ENCODE measurements at places on chromosomes 3 and 15. TPM values are rescaled to one million over a fixed set of nuclear protein-coding genes. Genes with fewer than 3 reads are reported as not detected.
A peak's percentile ranks its signal among the peaks of the same experiment; 100 is the strongest.

GRCh38 chr3:16132190-16132589 is 42.3 kb upstream of the GALNT15 start:
- H3K36me3 ChIP-seq, result peaks cover 5% of the 10 kb centered on the region
- peak overlapping the region; percentile 66 for H3K27ac ChIP-seq
- no peaks in the 10 kb centered on the region for H3K27me3 ChIP-seq
- no peak overlapping the region for H3K4me3 ChIP-seq

GRCh38 chr3:172709774-172710663 is 848 bp downstream of the NCEH1 start:
- peak; percentile 44 for DNase-seq
- H3K4me3 ChIP-seq, result peak overlapping the region; percentile 94
- H3K4me1 ChIP-seq, result peaks cover 8% of the 10 kb centered on the region
- H3K27me3 ChIP-seq, result no peaks in the 10 kb centered on the region
- H3K36me3 ChIP-seq, result peaks cover 5% of the 10 kb centered on the region
- peak overlapping the region; percentile 84 for H3K27ac ChIP-seq

GRCh38 chr3:156093964-156094363 is 26.4 kb upstream of the KCNAB1 start:
- no peaks in the 10 kb centered on the region for H3K4me1 ChIP-seq
- H3K4me3 ChIP-seq, result no peak overlapping the region
- H3K27me3 ChIP-seq, result peaks cover 40% of the 10 kb centered on the region
- DNase-seq, result no peak

Gene ESYT3
- 0.44 TPM for total RNA-seq

Gene GNAT1
- total RNA-seq, result not detected
